Activated CD4-positive, alpha-beta T cell treated with anti-CD3 and anti-CD28 coated beads, Interleukin-2, amount 50 U/mL, for 24 hours (primary cell): ENCODE measurements at places on chromosomes 16 and 17.

- no peak for DNase-seq
Observed at GRCh38 chr17:41583137-41584127, 3.3 kb downstream of the KRT14 start.

DNA sequence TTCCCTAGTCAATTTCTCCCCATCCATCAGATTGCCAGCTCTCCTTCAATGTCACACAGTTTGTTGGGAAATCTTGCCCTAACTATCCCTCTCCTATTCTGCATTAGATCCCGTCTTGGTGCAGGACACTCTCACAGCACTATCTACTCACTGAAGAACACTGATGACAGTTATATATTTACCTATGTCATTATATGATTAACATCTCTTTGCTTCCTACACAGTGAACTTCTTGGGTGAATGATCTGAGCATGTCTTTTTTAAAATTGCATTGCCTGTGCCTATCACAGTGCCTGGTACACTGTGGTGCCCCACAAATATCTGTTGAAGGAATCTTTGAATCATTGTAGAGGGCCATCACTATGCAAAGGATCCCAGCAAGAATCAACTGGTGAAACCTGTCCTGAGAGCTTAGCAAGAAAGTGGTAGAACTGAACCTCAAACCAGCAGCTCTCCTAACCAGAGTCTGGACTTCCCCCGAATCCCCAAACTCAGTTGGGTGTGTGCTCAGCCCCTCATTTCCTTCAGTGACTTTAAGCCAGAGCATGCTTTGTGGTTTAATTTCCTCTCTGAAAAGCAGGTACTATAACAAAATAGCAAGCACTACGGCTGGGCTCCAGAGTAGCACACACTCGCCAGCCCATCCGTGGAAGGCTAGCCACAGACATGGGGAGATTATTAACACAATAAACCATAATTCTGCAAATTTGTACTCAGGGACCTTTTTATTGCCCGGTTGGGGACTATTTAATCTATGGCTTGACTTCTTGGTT, 680.7 kb upstream of the SALL1 start:
- DNase-seq: no peak

- no peak for DNase-seq
Observed at GRCh38 chr17:78409191-78409928, 30.9 kb downstream of the PGS1 start.

DNA sequence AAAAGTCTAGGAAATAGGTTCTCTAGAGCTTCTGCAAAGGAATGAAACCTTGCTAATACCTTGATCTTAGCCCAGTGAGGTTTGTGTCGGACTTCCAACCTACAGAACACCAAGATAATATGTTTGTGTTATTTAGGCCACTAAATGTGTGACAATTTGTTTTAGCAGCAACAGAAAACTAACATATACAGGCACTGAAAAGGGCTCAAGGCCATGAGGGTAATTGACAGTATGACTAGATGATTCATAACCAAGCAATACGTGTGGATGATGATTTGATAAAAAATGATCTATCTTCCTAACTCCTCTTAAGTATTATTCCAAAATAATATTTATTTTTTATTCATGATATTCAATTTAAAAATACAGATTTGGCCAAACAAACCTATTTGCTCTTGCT, 27.7 kb upstream of the MED13 start:
- DNase-seq: no peak

- DNase-seq: no peak
Observed at GRCh38 chr16:10126686-10127085, 55.5 kb downstream of the GRIN2A start.

- DNase-seq: no peak
Observed at GRCh38 chr17:48727415-48728175, 955 bp downstream of the HOXB13 start.

DNA sequence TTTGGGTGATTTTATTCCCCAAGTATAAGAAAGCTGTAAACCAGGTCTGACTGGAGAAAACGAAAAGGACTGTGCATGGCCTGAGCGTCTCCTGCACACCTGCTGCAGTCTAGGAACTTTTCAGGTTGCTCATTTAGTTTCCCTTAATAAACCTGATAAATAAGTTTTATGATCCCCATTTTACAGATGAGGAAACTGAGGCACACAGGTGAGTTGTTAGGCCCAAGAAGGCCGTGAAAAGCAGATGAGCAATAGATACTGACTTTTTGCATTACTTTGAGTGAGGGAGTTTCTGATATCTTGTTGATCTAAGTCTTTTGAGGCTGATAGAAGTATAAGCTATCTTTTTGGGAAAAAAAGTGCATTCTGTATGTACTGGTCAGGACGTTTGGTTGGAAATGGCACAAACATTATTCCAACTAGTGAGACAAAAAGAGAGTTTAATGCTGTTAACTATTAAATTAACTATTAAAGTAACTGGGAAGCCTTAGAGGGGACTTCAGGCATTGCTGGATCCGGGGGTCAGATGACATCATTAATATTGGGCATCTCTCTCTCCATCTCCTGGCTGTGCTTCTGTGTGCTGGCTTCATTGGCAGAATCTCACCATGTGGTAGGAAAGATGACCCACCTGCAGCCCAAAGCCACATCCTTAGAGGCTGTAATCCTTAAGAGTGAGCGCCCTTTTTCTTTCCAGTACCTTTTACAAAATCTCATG, 163.4 kb downstream of the CMIP start:
- DNase-seq: no peak

GRCh38 chr16:3488801-3489200, 6.5 kb downstream of the C16orf90 start:
- no peak for DNase-seq

DNA sequence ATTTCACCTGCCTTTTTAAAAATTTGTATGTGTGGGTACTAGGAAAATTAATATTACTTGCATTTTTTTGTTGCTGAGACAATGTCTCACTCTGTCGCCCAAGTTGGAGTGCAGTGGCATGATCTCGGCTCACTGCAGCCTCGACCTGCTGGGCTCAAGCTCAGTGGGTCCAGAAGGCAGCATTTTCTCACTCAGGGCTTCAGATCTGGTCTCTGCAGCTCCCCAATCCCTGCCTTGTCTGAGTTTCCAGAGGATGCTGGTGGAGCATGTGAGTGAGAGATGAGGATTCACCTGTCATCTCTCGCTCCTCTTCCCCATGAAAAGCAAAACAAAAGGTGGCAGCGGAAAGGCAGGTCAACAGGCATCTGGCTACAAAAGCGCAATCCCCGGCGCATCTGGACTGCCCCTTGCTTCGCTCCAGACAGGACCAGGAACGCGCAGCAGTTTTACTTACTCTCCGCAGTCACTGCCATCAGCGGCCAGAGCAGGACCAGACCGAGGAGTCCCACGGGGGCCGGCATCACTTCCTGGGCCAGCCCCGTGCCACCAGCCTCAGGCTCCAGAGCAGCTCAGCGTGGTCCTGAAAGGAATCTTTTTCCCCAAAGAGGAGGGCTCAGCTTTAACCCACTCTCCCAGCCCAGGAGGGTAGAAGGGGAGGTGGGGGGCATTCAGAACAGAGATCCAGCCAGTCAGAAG, 59.9 kb downstream of the LITAF start:
- DNase-seq: no peak

GRCh38 chr17:48981927-48982539, 13.6 kb upstream of the GIP start:
- no peak for DNase-seq

DNA sequence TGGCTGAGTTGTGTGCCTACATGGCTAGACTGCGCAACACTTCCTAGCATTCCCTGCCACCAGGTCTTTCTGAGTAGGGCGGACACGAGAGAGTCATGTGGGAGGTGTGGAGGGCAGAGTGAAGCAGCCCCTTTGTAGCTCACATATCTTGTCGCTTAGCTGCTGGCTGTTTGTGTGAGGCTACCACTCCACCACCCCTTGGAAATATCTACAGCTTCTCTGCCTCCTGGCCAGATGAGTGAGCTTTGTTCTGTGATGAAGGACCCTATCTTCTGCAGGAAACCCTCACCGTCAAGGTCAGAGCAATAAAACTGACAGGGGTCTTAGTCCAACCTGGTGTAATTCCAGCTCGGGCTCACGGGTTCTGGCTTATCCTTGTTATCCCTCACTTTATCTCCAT, 232.1 kb upstream of the ASIC2 start:
- DNase-seq: no peak

- DNase-seq: no peak
Observed at GRCh38 chr16:50023641-50024040, 1.4 kb upstream of the CNEP1R1 start.

- DNase-seq: no peak
Observed at GRCh38 chr16:13756411-13757140, 163.4 kb upstream of the ERCC4 start.

DNA sequence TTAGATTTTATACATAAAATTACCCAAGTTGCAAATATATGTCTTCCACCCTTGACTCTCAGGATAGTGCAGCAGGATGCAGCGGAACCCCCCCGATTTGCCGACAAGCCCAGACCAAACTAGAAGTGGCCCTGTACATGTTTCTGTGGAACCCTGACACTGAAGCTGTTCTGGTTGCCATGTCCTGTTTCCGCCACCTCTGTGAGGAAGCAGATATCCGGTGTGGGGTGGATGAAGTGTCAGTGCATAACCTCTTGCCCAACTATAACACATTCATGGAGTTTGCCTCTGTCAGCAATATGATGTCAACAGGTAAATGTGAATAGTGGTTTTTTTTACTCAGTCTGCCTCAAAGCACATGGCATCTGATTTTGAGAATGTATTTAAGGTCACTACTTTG, 70.7 kb downstream of the OMG start:
- DNase-seq: no peak

DNA sequence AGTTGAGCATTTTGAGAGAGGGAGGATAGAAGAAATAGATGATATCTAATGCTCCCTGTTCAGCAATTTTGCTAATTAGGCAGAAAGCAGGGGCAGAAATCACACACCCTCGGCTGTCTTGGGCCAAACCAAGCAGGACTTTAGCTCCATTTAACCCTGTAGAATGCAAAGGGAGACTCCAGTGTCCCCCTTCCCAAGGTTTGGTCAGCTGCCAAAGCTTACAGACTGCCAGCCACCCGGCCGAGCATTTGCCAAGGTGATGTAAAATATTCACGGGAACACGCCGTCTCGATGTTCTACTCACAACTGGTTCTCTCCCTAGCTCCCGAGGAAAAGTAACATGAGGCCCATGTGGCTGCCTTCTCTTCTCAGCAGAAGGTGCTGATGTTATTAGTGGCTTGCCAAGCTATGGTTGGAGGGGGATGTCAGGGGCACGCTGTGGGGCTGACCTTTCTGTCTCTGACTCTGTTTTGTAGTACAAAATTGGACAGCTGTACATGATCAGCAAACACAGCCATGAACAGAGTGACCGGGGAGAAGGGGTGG, 155.3 kb downstream of the PITPNC1 start:
- no peak for DNase-seq

DNA sequence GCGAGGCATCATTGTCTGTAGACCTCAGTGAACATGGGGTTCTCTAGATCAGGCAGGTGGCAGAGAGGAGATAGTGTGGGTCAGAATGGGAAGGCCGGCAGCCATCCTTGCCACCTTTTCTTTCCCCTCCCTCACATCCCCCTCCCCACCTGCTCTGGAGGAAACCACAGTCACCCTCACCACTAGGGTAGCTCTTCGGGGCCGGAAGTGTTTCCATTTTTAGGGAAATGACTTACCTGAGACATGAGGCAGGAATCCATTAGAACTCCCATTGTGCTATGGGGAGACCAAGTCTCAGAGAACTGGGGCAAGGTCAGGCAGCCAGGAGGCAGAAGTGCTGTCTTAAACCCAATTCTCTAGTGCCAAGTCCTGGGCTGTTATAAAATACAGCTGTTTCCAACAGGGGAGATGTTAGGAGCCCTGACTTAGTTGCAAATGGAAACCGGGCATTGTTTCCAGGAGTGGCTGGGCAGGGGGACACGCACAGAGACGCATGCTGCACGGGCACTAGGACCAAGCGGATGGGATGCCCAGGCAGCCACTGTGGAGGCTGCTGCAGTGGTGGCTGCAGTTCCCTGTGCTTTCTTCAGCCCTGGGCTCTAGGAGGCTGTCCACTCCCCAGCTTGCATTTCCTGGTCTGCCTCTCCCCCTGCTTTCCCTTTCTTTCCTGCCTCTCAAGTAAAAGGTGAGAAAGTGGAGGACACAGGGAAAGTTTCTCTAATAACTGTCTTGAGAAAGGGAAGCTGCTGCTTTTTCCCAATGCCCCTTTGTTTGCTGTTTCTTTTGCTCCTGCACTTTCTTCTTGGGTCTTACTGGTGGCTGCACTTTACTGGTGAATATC, 2.8 kb downstream of the HAS3 start:
- no peak for DNase-seq

DNA sequence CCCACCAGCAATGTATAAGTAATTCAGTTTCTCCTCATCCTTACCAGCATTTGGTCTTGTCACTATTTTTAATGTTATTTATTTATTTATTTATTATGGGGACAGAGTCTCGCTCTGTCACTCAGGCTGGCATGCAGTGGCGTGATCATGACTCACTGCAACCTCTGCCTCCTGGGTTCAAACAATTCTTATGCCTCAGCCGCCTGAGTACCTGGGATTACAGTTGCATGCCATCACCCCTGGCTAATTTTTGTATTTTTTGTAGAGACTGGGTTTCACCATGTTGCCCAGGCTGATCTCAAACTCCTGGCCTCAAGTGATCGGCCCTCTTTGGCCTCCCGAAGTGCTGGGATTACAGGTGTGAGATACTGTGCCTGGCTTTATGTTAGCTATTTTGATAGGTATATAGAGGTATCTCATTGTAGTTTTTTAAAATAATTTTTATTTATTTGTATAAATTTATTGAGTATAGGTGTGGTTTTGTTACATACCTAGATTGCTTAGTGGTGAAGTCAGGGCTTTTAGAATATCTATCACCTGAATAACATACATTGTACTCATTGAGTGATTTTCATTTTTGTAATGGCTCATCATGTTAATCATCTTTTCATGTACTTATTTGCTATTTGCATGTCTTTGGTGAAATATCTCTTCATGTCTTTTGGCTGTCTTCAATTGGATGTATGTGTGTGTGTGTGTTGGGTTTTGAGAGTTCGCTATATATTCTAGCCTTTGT, 53.3 kb downstream of the TANC2 start:
- DNase-seq: no peak

DNA sequence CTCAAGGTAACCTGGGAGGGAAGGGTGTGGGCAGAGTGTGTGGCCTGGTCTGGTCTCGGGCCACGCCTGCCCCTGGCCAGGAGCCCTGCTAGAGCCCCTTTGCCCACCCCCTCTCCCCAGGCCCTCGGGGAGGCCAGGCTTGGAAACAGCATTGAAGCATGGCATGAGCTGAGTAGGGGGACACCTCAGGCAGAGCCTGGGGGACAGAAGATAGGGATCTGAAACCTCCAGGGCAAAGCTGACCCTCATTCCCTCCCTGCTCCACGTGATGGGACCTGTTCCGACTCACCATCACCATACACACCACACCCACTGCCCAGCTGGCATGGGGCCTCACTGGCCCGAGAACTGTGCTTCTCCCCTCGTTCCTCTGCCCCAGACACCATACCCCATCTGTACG, 2.5 kb downstream of the RFNG start:
- no peak for DNase-seq

- no peak for DNase-seq
Observed at GRCh38 chr17:38766341-38766740, 13.8 kb downstream of the PSMB3 start.

- no peak for DNase-seq
Observed at GRCh38 chr16:50021544-50021943, 3.5 kb upstream of the CNEP1R1 start.
